ENCODE measurements at places on chromosomes 2 and 18.

GRCh38 chr18:28127763-28128658 lies 48.9 kb downstream of the CDH2 start:
- DNase-seq: no peak

DNA sequence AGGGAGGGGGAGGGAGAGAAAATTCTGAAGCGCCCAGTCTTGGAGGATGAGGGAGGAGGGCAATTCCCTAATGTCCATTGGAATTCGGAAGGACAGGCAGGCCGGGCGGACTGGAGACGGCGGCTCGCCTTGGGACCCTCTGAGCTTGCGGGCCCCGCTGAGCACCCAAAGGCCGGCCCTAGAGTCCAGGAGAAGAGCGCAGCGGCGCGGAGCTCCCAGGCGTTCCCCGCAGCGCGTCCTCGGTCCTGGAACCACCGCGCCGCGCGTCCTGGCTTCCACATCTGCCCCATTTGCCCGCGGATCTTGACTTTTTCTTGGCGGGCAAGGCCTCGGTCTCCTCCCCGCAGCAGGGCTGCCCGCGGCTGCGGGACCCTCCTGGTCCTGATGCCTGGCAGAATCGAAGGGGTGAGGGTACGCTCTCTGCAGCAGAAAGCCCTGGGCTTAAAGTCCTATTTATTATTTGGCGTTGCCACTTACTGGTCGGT lies 675 bp upstream of the MLPH start:
- DNase-seq: no peak

DNA sequence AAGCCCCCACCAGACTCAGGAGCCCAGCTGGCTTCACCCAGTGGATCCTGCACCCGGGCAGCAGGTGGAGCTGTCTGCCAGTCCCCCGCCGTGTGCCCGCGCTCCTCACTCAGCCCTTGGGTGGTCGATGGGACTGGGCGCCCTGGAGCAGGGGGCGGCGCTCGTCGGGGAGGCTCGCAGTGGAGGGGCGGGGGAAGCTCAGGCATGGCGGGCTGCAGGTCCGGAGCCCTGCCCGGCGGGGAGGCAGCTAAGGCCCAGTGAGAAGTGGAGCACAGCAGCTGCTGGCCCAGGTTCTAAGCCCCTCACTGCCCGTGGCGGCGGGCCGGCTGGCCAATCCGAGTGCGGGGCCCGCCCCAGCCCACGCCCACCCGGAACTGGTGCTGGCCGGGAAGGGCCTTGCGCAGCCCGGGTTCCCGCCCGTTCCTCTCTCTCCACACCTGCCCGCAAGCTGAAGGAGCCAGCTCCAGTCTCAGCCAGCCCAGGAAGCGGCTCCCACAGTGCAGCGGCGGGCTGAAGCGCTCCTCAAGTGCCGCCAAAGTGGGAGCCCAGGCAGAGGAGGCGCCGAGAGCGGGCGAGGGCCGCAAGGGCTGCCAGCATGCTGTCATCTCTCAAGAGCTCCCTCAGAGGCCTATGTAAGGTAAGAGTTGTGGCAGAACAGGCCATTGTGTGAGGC lies 1307.8 kb upstream of the TMEFF2 start:
- DNase-seq: no peak

GRCh38 chr2:69013840-69014821 lies 1.2 kb downstream of the ANTXR1 start:
- no peak for DNase-seq

GRCh38 chr2:241859436-241860183 lies 916 bp upstream of the PDCD1 start:
- DNase-seq: peak; percentile 42

GRCh38 chr2:219430633-219431615 lies 3.7 kb upstream of the SPEG start:
- DNase-seq: no peak

DNA sequence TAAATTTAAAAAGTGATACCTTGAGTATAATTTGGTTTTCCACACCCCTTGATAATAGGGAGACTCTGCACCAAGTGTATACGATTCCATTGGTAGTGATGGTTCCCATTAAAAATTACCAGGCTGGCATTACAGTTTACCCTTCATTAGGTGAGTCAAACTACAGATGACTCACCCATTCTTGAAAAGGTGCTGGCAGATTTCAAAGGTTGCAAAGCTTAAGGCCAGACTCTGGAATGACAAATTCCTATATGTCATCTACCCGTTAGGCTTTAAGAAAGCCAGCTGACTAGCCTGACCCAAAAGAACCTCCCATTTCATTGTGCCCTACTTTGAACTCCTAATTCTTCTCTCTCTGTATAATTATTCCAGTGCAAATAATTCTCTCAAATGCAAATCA lies 124.4 kb downstream of the LRRTM4 start:
- DNase-seq: no peak

DNA sequence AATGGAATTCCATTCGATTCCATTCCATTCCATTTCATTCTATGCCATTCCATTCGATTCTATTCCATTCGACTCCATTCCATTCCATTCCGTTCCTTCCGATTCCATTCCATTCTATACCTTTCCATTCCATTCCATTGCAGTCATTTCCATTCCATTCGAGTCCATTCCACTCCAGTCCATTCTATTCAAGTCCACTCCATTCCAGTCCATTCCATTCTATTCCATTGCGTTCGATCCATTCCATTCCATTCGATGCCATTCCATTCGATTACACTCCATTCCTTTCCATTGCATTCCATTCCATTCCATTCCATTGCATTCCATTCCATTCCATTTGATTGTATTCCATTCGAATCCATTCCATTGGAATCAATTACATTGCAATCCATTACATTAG lies 1119.8 kb downstream of the RPIA start:
- no peak for DNase-seq

DNA sequence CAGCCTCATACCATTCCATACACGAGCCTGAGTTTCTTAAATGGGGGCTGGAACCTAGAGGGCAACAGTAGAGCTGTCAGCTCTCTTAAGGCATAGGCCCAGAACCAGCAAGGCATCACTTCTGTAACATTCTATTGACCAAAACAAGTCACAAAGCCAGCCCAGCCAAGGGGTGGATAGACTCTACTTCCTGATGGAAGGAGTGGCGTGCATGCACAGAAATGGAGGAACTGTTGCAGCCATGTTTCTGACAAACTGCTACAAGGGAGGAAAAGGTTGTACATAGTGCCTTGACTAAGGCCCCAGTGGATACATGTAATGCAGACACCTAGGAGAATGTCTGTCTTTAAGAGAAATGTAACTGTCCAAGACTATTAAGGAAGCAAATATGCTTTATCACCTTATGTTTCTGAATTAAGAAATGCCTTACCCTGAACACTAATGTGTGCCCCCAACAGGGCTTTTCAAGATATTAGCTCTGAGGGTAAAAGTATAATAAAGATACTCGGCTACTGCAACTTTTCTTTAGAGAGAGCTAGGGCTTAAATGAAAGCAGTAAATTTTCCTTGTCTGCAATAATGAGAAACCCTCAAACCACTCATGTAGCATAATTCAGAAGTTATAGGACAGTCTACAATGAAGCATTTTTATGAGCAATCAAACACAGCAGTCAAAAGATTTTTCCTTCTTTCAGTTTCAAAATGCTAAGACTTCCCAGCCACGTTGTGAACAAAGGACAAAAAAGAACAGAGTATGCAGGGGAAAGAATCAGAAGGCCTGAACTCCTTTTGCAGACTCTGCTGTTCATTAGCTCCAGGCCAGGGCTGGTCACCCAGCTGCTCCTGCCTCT lies 35.1 kb upstream of the CDC42EP3 start:
- no peak for DNase-seq

GRCh38 chr2:236974752-236975151 lies 110.9 kb upstream of the COPS8 start:
- no peak for DNase-seq

GRCh38 chr2:227177592-227178336 lies 13.3 kb downstream of the COL4A3 start:
- no peak for DNase-seq

DNA sequence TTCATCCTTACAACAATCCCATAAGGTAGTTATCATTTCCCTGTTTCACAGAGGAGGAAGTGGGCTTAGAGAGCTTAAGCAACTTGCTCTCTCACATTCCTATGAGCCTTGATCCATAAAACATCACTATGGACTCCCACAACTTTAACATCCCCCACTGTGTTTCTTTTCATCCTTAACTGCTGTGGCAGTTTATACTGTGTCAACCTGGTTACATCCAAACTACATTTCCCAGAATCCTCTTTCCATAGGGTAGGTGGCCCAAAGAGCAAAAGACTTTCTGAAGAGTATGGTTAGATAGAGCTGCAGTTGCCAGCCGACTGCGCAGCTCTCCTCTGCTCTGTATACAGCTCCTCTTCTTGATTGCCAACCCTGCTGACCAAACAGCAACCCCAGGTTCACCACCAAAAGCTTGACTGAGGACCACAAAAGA lies 22.5 kb downstream of the MAP3K2 start:
- DNase-seq: no peak

Data from CD4-positive, alpha-beta T cell treated with Interleukin-21 for 1 hour (primary cell).